ENCODE measurements at places on chromosomes 3 and 15. TPM values are rescaled to one million over a fixed set of nuclear protein-coding genes. Genes with fewer than 3 reads are reported as not detected.

Gene SNX22
- total RNA-seq: under 0.01 TPM

Gene UROC1
- total RNA-seq: not detected

Gene P2RY12
- not detected for total RNA-seq

Gene MORC1
- not detected for total RNA-seq

Gene ISL2
- total RNA-seq: 0.14 TPM

Gene MESP2
- 0.21 TPM for total RNA-seq

Gene GOLGA6D
- under 0.01 TPM for total RNA-seq

Gene ANKUB1
- total RNA-seq: 4.1 TPM

Gene LRTM1
- total RNA-seq: not detected

Gene ACVR2B
- total RNA-seq: 7.5 TPM

Gene XYLB
- 2.1 TPM for total RNA-seq

Gene TEX9
- 2.4 TPM for total RNA-seq

Gene GP9
- total RNA-seq: not detected

Gene SUSD5
- not detected for total RNA-seq

Gene SLC25A26
- 31.8 TPM for total RNA-seq

Gene VEPH1
- total RNA-seq: 0.43 TPM

Gene C3orf62
- 4.8 TPM for total RNA-seq

Gene NAALADL2
- 0.34 TPM for total RNA-seq

Gene LYZL4
- not detected for total RNA-seq

Gene NANOGP8
- not detected for total RNA-seq

Gene GREM1
- total RNA-seq: 0.07 TPM

Gene WDR82
- total RNA-seq: 84.8 TPM

Gene ITGB5
- total RNA-seq: 155 TPM

Gene IL16
- total RNA-seq: 0.07 TPM

Gene TGM4
- 0.34 TPM for total RNA-seq

Gene STRIT1
- total RNA-seq: not detected

Gene WDR93
- total RNA-seq: not detected
